Erythroblast (primary cell): ENCODE measurements at places on chromosomes 12 and 14.

GRCh38 chr12:51371295-51371953 is 19.8 kb downstream of the GALNT6 start:
- no peak for DNase-seq

GRCh38 chr12:111437816-111438454 is 32.2 kb downstream of the SH2B3 start:
- DNase-seq, result peak; percentile 92

DNA sequence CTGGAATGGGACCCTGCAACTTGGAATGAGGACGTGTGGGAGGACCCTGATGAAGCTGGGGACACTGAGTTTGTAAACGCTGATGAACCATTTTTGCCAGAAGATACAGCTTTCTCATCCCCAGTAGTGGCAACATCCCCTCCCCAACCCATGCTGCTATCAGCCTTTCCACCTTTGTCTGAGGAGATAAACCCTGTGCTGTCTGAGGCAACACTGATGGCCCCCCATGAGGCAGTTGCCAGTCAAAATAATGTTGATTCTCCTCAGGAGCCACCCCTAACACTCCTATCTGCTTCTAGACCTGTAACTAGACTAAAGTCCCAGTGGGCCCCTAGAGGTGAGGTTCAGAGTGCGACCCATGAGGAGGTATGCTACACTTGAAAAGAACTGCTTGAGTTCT is 7.5 kb upstream of the RNASE9 start:
- peak; percentile 31 for DNase-seq

DNA sequence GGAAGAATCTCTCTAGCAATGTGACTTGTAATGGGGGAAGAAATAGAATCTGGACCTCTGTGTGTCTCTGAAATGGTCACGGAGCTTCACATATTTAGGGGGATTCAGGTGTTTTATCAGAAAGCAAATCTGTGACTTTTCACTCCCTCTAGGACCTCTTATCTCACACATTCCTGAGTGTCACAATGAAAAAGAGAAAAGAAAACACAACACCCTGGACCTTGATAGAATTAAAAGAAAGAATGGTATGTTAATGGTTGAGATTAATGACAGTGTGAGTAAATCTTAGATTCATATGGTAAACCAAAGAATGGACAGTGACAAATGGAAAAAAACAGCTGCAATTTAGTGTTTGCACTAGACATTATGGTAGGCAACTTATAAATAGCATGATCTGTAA is 68.5 kb downstream of the PKP2 start:
- no peak for DNase-seq

GRCh38 chr12:76859611-76860010 is 19.2 kb downstream of the CSRP2 start:
- DNase-seq, result no peak

GRCh38 chr12:14935031-14935430 is 3.3 kb downstream of the ERP27 start:
- DNase-seq, result no peak

GRCh38 chr14:51653079-51653774 is 1.5 kb downstream of the FRMD6 start:
- peak; percentile 8 for DNase-seq

DNA sequence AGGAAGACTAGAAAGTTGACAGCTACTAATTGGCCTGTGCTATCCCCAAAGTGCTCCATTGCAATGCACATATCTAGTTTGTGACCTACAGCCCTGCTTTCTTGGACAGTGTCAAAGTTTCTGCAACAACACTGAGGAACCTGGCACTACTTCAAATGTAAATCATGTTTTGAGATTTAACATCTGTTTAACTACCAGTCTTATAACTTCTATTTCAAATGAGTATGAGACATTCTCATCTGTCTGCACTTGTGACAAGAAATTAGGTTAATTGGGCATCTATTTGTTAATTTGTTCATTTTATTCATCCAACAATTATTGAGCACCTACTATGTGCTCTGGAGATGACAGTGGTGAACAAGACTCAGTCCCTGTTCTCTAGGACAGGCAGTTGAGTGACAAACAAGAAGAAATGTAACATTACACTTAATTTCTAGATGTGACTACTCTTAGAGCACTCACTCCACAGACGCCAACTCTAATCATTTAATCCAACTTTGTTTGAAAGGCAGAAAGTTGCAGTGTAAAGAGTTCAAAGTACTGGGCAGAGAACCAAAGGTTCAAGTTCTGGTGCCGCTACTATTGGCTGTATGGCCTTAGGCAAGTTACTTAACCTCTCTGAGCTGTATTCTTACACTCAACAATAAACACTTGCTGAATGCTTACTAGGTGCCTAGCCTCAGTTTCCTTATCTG is 74.8 kb downstream of the HECTD4 start:
- no peak for DNase-seq

- peak; percentile 69 for DNase-seq
Measured at GRCh38 chr14:67360470-67361206, 510 bp downstream of the EIF2S1 start.

GRCh38 chr14:67815573-67816225 is 691 bp downstream of the ZFYVE26 start:
- DNase-seq, result peak; percentile 75

DNA sequence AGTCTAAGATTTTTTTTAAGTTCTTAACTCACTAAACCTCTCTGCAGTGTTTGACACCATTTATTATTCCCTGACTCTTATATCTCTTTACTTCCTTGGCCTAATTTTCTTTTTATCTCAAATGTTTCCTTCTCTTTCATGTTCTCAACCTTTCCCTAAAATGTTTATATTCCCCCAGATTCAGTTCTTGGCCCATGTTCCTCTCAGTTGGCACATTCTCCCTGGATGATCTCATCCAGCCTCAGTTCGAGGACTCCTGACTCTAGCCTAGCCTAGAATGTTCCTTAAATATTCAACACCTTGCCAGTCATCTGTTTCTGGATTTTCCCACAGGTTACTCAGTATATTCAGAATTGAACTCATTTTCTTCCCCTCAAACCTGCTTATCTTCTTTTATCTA is 81.3 kb downstream of the SCN8A start:
- no peak for DNase-seq

GRCh38 chr14:73823339-73823885 is 28.2 kb upstream of the PTGR2 start:
- DNase-seq, result no peak

DNA sequence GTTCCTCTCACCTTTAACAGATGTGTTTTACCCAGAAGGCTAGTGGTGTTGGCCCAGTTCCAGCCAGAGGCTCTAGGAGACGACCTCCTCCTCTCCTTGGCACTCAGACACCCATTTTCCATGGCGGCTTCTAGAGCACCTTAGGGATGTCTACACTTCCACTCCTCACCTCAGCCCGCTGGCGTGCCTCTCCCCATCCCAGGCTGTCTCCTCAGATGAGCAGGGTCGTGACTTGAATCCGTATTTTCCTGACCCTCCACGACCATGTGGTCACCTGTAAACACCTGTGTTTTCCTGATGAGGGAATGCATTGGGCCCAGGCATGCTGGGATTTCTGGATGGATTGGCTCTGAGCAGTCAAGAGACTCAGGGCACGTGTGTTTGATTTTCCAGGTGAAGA is 21.8 kb upstream of the RIN3 start:
- DNase-seq, result no peak

DNA sequence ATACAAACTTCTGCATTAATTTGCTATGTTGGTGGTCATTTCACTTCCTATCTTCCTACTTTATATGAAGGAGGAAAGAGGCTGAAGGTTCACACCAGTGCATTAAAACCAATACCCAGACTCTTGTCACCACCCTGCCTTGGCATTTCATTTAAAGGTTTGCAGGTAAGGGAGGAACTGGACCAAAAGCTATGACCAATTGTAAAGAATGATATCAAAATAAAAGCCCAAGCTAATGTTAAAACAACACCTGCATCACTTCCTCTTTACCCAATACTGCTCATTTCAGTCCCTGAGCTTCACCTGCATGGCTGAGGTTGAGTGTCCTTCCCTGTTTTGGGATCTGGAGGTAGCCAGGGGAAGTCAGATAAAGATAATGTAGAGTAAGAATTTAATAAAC is 47.2 kb upstream of the TMEM233 start:
- no peak for DNase-seq

GRCh38 chr12:32196250-32197198 is 89.9 kb downstream of the BICD1 start:
- no peak for DNase-seq

DNA sequence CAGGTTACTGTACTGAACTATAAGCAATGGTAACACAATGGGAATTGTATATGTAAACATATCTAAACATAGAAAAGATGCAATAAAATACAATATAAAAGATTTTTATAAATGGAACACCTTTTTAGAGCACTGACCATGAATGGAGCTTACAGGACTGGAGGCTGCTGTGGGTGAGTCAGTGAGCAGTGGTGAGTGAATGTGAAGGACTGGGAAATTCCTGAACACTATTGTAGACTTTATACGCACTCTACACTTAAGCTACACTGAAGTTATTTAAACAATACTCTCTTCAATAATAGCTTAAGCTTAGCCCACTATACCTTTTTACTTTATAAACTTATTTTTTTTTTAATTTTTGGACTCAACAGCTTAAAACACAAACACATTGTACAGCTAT is 313.5 kb downstream of the KCNC2 start:
- DNase-seq, result no peak

DNA sequence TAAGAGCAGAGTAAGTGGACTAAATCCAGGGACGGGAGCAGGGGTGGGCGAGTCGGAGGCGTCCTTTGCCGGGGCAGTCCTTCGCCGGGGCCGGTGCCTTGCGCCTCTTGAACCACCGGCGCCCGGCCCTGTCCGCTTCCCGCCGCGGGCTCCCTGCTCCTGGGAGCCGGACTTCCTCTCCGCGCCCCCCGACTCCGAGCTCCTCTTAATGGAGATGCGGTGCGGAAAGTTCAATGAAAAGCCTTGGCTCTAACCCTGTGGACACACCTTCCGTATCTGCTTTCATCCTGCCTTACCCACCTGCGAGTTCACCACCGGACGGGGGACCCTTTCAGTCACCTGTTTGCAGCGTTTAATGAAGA is 412 bp downstream of the FGFR1OP2 start:
- no peak for DNase-seq

DNA sequence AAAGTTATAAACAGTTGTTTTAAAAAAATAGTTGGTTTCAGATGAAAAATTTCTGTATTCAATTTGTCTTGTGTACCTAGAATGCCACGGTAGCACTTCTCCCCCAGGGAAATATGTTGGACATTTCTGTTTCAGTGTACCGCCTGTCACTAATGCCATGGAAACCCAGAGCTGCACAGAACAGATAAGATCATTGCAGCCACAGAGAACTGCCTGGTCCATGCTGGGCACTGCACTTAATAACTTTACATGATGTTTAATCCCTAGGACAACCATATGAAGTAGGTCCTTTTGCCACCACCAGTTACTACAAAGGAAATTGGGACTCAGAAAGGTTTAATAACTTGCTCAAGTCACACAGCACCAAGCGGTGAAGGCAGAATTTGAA is 253.4 kb upstream of the SRRM4 start:
- DNase-seq, result no peak

DNA sequence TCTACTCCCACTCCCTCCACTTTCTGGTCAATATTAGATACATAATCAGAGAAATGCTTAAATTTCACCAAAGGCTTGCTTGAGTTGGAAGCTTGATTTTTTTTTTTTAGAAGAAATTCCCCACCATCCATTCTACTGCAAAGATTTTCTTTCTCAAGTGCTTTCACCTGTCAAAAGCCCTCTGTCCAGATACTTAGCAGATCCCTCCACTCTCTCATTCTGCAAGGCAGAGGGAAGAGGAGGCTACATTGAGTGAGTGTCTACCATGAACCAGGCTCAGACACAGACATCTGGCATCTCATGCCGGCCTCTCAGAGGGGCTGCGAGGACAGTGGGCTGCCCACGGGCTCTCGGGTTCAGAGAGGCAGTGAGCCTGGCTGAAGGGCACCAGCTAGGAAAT is 127.6 kb upstream of the GSC start:
- no peak for DNase-seq

DNA sequence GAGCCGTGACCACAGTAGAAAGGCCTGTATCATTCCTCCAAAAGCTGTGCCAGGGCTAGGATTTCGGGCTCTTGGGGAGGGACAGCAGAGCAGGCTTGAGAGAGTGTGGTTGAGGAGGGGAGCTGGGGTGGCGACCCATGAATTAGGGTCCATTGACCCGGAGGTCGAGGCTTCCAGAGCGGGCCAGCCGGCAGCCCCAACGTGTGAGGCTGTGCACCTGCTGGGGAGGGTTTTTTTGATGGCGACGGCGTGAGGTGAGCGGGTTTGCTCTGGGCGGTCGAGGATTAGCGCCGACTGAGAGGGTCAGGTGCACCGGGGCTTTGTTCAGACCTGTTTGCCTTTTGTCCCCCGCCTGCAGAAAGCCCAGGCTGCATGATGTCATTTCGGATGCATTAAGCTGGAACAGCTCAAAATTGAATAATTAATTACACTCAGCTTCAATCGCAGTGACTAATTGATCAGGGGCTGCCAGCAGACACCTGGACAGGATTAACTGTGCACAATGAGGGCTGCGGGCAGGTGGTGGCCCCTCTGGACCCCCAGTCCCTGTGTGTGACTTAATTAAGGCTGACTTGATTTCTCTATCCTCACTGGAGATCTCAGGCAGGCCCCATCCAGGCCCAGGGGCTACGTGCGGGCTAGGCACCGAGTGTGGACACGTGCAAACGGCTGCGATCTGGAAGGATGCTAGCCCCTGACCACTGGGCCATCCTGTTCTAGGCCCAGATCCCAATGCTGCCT is 42.1 kb upstream of the MEG3 start:
- no peak for DNase-seq

DNA sequence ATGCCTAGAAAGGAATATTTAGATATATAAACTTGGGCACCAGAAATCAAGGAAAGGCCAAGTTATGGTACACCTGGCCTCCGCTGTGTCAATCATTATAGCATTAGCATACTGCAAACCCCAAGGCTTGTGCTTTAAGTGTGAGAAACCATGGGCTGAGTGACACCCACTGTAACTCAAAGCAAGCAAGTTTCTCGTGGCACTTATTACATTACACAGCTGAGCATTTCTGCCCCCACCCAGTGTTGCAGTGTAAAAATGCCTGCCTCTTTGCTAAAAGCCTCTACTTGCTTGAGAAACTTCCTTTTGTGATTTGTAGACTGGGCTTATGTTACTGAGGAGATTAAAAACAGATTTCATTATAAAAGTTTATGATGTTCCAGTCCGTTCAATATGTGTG is 122.0 kb downstream of the TGFB3 start:
- no peak for DNase-seq

- no peak for DNase-seq
Measured at GRCh38 chr12:6116471-6117021, 7.9 kb downstream of the VWF start.

DNA sequence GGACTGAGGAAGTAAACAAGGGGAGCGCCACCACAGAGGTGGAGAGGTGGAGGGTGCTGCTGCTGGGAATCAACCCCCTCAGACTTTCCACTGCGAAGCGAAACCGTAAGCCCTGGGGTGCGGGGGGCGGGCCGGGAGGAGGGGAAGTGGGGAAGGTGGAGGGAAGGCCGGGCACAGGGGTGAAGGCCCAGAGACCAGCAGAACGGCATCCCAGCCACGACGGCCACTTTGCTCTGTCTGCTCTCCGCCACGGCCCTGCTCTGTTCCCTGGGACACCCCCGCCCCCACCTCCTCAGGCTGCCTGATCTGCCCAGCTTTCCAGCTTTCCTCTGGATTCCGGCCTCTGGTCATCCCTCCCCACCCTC is at the start of gene LAG3:
Gene LAG3, plus strand, starts transcription at position 190 of the 365 bp plus-strand sequence. CDS start 333 bp downstream, outside the sequence.
- DNase-seq, result no peak
